ENCODE measurements at places on chromosomes 2 and 18. TPM values are rescaled to one million over a fixed set of nuclear protein-coding genes. Genes with fewer than 3 reads are reported as not detected.

The NR4A2 gene
- 11.9 TPM for total RNA-seq

The DYNC2LI1 gene
- 26.2 TPM for total RNA-seq

The DNAH7 gene
- total RNA-seq: 5.0 TPM

The MYO7B gene
- total RNA-seq: 125 TPM

The SLC19A3 gene
- 87.4 TPM for total RNA-seq

The CDC42EP3 gene
- total RNA-seq: 12.6 TPM

The FABP1 gene
- total RNA-seq: 1.5 TPM

The TFCP2L1 gene
- 73.0 TPM for total RNA-seq

The NCKAP5 gene
- 3.9 TPM for total RNA-seq

The RAD51AP2 gene
- not detected for total RNA-seq

The REG1B gene
- 8.1 TPM for total RNA-seq

The MC2R gene
- not detected for total RNA-seq

The GNAL gene
- total RNA-seq: 3.9 TPM

The ITM2C gene
- total RNA-seq: 195 TPM

The SEMA4F gene
- total RNA-seq: 12.5 TPM

The SLC23A3 gene
- total RNA-seq: 4.7 TPM

The PMS1 gene
- total RNA-seq: 19.6 TPM

The B3GNT7 gene
- 281 TPM for total RNA-seq

The CDH19 gene
- 4.0 TPM for total RNA-seq

The LOXHD1 gene
- 0.12 TPM for total RNA-seq

The SANBR gene
- total RNA-seq: 9.4 TPM

The PROC gene
- total RNA-seq: 3.3 TPM

The RGPD4 gene
- total RNA-seq: not detected

The ELP2 gene
- 65.5 TPM for total RNA-seq

The ALKAL2 gene
- 69.5 TPM for total RNA-seq

The CKAP2L gene
- 1.5 TPM for total RNA-seq

The NOTO gene
- total RNA-seq: not detected

The CROCC2 gene
- 0.09 TPM for total RNA-seq

The LYG1 gene
- 1.6 TPM for total RNA-seq

The CREG2 gene
- 0.26 TPM for total RNA-seq

The SKA1 gene
- total RNA-seq: 0.55 TPM

The PROKR1 gene
- not detected for total RNA-seq

The RNF138 gene
- total RNA-seq: 31.2 TPM

The RNMT gene
- 24.5 TPM for total RNA-seq

The EPHA4 gene
- 9.0 TPM for total RNA-seq

The TUBA3E gene
- total RNA-seq: not detected

The LHCGR gene
- total RNA-seq: 0.32 TPM

The PDE1A gene
- total RNA-seq: 27.8 TPM

The ASPRV1 gene
- total RNA-seq: 1.1 TPM

The SEPTIN2 gene
- 234 TPM for total RNA-seq

The DCDC2C gene
- 0.14 TPM for total RNA-seq

The NCK2 gene
- total RNA-seq: 160 TPM

The UGT1A5 gene
- 2.0 TPM for total RNA-seq

The RBM44 gene
- total RNA-seq: 0.55 TPM

The AMER3 gene
- 0.03 TPM for total RNA-seq

The L3MBTL4 gene
- total RNA-seq: 16.1 TPM

The DNER gene
- total RNA-seq: 0.43 TPM
